Nephron progenitor cell (in vitro differentiated cells): ENCODE measurements at places on chromosomes 1 and 21.
A peak's percentile ranks its signal among the peaks of the same experiment; 100 is the strongest.

- H3K4me1 ChIP-seq, result peaks cover under 1% of the 10 kb centered on the region
- H3K27ac ChIP-seq, result no peak overlapping the region
- no peak overlapping the region for H3K4me3 ChIP-seq
- H3K27me3 ChIP-seq, result peaks cover 3% of the 10 kb centered on the region
- no peak for DNase-seq
These were observed 2.3 kb downstream of the HORMAD1 start for GRCh38 chr1:150718225-150718891.

DNA sequence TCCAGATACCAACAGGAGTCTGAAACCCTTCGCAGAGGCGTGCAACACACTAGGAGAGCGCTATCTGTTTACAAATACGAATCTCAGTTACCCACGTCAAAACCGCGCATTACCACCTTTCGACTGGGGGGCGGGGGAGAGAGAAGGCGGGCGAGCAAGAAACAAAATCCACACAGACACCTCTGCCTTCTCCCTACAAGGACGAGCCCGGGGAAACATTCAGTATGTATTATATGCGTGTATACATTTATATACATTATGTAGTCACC, 722 bp downstream of the TUT4 start:
- H3K4me3 ChIP-seq, result no peak overlapping the region
- DNase-seq, result peak; percentile 31
- H3K27me3 ChIP-seq, result peaks cover 4% of the 10 kb centered on the region
- peaks cover 46% of the 10 kb centered on the region for H3K4me1 ChIP-seq
- H3K36me3 ChIP-seq, result peaks cover 19% of the 10 kb centered on the region
- no peak overlapping the region for H3K27ac ChIP-seq

- H3K27ac ChIP-seq, result peak overlapping the region; percentile 43
- no peak for DNase-seq
- H3K27me3 ChIP-seq, result peaks cover 13% of the 10 kb centered on the region
- no peak overlapping the region for H3K4me3 ChIP-seq
- H3K36me3 ChIP-seq, result peaks cover 10% of the 10 kb centered on the region
- peaks cover 85% of the 10 kb centered on the region for H3K4me1 ChIP-seq
These were observed 107.6 kb downstream of the PLXNA2 start for GRCh38 chr1:208136459-208137182.

GRCh38 chr1:145826030-145826429, 2.0 kb downstream of the POLR3C start:
- H3K36me3 ChIP-seq, result peaks cover 48% of the 10 kb centered on the region
- no peak overlapping the region for H3K27ac ChIP-seq
- DNase-seq, result no peak
- H3K27me3 ChIP-seq, result no peaks in the 10 kb centered on the region
- peak overlapping the region; percentile 96 for H3K4me3 ChIP-seq

- H3K4me3 ChIP-seq, result no peak overlapping the region
- H3K4me1 ChIP-seq, result peaks cover 24% of the 10 kb centered on the region
- H3K36me3 ChIP-seq, result peaks cover 61% of the 10 kb centered on the region
- H3K27me3 ChIP-seq, result no peaks in the 10 kb centered on the region
- DNase-seq, result no peak
- H3K27ac ChIP-seq, result peak overlapping the region; percentile 21
These were observed 75.8 kb downstream of the FOXJ3 start for GRCh38 chr1:42259059-42259738.

DNA sequence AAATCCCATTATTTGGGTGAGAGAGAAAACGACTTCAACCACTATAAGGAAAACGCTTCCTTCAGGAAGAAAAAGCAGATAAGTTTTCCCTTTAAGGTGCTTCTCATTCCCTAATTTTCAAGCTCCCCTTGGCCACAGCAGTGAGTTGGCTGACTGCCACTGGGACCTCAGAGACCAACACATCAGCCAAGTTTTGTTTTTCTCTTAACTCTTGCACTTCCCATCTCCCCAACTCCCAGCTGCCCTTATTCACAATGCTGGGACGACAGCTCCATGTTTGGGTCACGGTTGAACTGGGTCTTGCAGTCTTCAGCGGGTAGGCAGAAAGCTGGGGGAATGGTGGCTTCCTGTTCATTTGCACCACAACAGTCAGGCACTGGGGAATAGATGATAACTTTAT, 18.9 kb downstream of the SGIP1 start:
- no peak overlapping the region for H3K4me3 ChIP-seq
- H3K36me3 ChIP-seq, result no peaks in the 10 kb centered on the region
- peaks cover 5% of the 10 kb centered on the region for H3K4me1 ChIP-seq
- peaks cover 11% of the 10 kb centered on the region for H3K27me3 ChIP-seq

DNA sequence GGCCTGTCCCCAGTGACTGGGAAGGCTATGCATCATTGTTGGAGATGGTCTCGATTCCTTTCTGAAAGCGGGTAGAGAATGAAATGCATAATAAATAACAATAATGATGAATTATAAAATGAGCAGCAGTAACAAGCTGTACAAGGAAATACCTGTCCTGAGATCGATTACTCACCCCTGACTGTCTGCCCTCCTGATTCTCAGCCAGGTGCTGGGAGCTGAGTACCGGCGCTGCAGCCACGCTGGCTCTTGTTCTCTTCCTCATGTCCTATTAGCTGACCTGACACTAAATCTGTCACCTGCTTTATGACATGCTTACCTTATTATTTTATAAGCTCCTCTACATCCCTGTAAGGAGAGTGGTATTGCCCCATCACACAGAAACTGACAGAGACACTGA, 3.4 kb downstream of the AGPAT3 start:
- no peak for DNase-seq
- peaks cover 24% of the 10 kb centered on the region for H3K4me1 ChIP-seq
- H3K36me3 ChIP-seq, result peaks cover 28% of the 10 kb centered on the region
- peaks cover 64% of the 10 kb centered on the region for H3K27me3 ChIP-seq
- H3K27ac ChIP-seq, result no peak overlapping the region

DNA sequence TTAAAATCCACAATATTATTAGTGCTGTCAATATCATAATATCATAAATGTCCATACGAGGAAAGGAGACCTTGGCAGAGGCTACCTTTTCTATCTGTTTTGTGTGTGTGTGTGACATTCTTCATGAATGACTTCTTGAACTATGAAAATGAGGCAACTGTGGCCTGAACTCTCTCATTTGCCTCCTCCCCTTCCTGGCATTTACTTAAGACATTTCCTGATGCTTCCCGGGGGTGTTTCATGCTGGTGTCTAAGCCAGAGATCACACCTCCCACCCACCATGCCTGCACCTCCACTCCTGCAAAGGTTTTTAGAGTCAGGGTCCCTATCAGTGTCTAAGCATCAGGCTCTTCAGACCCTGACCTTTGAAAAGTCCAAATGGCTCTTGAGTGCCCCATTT, 420.9 kb downstream of the KIF26B start:
- peaks cover 75% of the 10 kb centered on the region for H3K4me1 ChIP-seq
- peak overlapping the region; percentile 58 for H3K27ac ChIP-seq
- no peak for DNase-seq
- H3K4me3 ChIP-seq, result no peak overlapping the region
- peaks cover 4% of the 10 kb centered on the region for H3K27me3 ChIP-seq
